OCI-M1 (cell line): ENCODE measurements at places on chromosomes 11 and 22.
A peak's percentile ranks its signal among the peaks of the same experiment; 100 is the strongest.

DNA sequence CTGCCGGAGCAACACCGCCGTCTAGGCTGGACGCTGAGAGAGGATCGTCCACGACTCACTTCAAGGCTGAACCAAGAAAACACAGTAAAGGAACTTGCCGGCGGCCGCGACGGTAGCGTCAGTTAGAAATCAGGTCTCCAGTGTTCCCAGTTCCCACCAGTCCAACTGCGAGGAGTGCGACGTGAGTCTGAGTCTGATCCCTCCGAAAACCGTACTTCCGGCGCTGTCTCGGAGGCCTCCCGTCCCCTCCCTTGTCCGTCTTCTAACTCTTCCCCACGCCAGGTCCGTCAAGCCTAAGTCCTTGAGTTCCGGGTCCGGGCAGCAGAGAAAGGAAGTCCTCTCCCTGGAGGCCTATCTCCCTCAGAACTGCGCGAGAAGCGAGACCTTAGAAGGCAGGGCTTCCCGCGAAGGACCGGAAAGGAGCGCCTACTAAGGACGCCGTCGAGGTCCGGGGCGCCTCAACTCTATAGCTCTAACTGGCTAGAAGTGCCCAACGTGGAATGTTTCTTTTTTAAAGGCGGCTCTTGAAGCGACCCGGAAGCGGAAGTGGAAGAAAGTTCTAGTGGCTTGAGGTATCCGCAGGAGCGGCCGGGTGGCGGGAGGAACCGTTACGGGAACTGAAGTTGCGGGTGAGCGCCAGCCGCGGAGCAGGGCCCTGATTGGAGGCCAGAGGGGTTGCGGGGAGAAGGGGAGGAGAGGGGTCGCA lies at the start of the genes BANF1 and EIF1AD:
TSS of gene BANF1 (plus strand) at position 562 of the 706 bp plus-strand sequence. CDS start 748 bp downstream, outside the sequence.
TSS of gene EIF1AD (minus strand) at position 216 of the 706 bp plus-strand sequence. CDS start 1,768 bp downstream, outside the sequence.
- peak; percentile 99 for DNase-seq

- DNase-seq = no peak
Measured at GRCh38 chr22:47645923-47646322, 883.5 kb downstream of the TBC1D22A start.

DNA sequence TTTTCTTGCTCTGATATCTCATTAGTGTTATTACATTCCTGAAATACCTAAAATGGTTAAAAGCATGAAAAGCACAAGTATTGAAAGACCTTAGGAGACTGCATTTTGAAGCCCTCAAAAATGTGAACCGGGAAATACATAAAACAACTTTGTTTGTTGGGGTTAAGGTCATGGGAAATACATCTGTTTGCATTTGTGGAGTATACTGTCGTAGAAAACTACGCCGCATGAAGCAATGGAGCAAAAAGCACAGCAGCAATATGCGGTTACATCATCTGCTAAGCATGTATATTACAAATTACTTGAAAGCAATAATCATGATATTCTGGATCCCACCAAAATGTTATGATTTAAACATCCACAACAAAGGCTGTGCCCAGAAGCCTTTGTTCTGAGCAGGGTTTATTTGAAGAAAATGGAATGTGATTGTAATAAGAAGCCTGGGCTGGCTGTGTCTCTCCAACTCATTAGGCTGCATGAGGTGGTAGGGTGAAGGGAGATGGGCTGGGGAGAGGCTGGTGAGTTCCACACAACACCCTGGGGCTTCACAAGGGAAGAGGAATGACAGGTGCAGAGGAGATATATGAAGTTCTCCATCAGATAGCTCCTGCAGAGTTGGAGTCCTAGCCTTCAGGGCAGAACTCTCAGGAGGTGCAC lies 64.7 kb upstream of the LIN7C start:
- no peak for DNase-seq

DNA sequence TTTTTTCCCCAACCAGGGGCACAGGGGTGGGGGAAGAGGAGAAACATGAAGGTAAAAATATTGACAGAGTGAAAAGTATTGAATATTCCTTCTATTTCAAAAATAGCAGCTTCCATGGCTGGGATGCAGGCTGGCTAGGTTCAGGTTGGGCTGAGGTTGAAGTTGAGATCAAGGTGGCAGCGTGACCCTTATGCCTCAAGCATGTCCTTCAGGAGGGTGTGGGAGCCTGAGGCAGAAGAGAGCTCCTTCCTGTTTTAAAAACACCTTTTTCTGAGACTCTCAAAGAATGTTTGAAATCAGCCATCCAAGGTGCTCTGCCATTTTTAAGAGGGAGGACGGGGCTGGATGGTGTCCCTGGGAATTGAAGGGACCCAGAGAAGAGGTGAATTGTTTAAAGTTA lies 29.5 kb downstream of the TIMP3 start:
- no peak for DNase-seq

GRCh38 chr11:46918788-46919513 lies 601 bp upstream of the LRP4 start:
- DNase-seq = no peak

DNA sequence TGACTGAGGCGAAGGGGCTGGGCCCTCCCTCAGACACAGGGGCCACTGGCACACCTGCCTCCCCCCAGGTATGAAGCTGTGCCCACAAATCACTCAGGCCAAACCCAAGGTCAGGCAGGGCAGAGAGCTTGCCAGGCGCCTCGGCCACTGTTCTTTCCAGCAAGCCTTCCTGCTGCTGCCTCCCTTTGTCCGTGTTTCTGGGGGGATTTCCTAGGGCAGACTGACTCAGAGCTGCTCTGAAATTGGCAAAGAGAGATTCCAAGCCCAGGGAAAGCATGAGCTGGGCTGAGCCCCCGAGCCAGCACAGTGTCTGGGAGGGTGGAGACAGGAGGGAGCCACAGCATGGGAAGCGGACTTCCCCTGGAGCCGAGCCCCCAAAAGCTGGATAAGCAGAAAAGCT lies 33.2 kb downstream of the PPP2R1B start:
- DNase-seq = no peak

DNA sequence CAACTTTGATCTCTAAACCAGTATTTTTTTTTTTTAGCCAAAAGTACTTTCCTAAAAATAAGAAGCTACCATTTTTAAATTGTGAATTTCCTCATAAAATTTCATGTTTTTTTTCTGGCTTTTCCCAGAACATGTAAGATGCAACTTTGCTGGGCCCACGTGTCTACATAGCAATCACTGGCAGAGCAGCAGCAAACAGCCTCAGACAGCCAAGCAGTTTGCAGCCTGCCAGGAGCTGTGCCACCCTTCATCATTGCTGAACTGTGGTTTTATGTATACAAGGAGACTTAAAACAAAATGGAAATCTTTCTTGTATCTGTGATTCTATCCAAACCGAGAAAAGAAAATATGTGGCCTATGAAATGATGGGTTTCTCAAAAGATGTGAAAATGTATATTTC lies 110.2 kb downstream of the GRIA4 start:
- DNase-seq = no peak

- DNase-seq = no peak
Measured at GRCh38 chr11:58059007-58059350, 28.2 kb downstream of the OR6Q1 start.

DNA sequence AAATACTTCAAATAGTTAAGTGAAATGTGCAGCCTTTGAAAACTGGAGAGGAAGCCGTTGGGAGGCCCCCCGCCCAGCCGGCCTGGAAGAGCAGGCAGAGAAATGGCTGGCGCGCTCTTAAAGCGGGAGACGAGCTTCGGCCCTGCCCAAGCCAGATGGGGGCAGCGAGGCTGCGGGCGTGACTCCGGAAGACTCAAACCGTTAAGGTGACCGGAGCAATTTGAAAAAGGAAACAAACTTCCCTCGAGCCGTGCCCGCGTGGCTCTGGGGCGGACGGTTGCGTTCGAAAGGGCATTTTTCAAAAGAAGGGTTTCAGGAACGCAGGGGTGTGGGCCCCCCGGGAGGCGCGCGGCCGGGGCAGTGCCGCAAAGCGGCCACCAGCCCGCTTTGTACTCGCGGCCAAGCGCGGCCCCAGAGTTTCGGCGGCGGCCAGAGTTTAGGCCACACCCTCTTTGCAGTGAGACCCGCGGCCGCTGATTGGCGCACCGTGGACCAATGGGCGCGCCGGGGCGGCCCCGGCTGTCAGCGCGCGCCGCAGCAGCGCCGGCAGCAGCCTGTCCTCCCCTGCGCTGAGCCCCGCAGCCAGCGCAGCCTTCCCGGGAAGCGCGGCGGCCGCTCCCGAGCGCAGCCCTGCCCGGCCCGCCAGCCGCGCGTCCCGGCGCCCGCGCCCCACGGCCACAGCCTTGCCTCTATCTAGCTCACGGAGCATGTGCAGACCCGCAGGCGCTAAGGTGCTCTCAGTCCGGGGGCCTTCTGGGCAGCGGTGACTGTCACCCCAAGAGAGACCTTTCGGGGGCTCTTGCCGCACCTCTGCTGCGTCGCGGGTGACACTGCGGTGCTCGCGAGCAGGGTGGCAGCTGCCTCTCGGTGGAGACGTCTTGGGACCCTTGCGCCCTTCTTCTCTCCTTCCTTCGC lies at the start of gene NAV2:
TSS of gene NAV2 (plus strand) at position 557 of the 915 bp plus-strand sequence. CDS start 859 bp downstream, outside the sequence.
- DNase-seq = peak; percentile 71

GRCh38 chr22:39343259-39344045 lies 6.3 kb upstream of the SYNGR1 start:
- peak; percentile 82 for DNase-seq

DNA sequence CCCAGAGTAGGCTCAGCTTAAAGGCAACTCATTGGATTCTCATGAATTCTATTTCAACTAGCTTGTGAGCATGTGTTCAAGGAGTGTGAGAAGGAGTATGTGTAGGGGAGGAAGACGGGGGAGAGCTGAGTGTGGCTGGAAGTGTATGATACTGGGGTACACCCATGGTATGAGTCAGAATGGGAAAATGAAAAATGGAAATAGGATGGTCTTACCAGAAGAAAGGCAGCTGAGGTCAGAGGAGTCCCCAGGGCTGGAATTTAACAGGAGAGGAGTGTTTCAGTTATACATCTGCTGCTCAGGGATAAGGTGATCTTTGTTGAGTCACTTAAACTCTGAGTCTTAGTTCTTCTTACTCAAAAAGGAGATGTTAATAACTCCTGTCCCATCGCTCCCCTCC lies 6.7 kb upstream of the ADAMTS15 start:
- no peak for DNase-seq

- peak; percentile 94 for DNase-seq
Measured at GRCh38 chr11:75896843-75897419, 81.9 kb downstream of the UVRAG start.

- no peak for DNase-seq
Measured at GRCh38 chr11:129985823-129986222, 16.8 kb downstream of the PRDM10 start.

DNA sequence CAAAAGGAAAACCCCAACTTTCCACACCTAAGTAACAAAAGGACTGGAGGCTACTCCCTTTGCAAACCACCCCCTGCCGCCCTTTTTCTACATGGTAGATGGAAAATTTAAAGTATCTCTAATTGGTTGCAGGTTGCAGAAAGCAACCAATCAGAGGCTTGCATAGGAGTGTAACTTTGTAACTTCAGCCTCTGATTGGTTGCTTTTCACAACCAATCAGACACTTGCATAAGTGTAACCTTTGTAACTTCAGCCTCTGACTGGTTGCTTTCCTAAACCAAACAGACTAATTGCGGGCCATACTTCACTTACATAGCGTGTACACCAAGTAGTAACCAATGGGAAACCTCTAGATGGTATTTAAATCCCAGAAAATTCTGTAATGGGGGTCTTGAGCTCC lies 16.8 kb upstream of the ACER3 start:
- DNase-seq = no peak

DNA sequence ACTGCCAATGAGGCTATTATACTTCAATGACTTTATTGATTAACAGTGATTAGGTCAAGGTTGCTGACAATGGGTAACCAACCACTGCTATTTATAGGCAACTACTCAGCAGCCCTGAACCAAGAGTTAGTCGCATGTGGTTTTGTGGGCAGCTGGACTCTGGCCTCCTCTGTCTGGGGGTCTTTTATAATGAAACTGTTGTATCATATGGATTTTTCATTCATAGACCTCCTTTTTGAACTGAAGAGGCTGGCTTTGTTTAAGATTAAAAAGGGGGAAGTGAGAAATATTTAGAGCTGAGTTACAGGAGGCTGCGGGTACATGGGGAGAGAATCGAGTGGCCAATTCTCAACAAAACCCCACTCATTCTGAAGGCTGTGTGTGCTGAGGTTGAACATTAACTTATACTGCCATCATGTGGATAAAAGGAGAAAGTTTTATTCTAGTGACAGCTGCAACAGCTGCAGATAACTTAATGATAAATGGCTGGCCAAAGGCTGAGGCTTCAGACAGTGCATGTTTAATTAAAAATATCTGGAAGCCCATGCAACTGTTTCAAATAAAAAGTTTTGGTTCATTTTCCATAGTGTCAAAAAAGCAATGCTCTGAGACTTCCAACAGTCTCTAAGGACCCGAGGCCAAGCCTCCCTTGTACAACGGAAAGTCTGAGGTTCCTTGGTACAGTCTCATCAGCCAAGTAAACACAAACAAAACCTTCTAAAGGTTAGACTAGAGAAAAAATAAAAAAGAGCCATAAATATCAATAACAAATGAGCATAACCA lies 682.6 kb downstream of the KCNA4 start:
- peak; percentile 64 for DNase-seq

DNA sequence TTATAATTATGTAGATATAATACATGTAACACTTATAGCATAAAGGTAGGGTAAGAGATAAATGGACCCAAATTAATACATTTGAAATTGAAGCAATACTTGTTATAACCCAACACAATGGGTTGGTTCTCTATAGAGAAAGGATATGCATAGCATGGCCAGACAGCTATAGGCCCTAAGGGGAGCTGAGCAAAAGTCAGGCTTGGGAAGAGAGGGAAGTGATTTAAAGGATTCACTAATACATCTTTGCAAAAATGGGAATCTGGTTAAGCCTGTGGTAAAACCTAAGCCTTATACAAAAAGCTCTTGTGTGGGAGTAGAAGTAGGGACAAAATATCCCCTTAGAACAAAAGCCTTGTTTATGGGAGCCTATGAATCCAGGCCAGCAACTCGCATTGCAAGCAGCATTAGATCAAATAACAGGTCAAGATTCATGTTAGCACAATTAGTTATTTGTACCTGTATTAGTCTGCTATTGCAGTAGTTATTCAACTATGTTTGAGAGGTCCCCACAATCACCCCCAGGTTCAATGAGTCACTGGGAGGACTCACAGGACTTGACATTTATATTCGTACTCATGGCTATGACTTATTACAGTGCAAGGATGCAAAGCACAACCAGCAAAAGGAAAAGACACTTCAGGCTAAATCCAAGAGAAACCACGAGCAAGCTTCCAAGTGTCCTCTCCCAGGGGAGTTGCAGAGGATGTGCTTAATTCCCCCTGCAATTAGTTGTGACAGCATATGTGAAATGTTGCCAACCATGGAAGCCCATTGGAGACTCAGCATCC lies 144.7 kb upstream of the LMO1 start:
- DNase-seq = no peak

DNA sequence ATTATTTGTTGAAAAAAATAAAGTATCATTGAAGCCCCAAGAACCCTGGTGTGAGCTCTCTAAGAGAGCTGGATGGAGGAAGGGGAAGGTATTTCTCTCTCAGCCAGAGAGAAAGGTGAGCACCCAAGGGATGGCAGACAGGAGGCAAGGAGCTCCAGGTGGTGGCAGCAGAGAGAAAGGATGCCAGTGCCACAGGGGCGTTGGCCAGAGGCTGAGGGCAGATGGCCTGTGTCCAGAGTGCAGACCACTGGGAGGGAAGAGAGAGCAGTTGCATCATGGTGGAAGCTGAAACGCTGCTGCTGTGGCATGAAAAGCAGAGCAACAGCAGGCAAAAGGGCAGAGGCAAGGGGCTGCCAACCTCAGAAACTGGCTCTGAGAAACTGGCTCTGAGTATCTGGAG lies 8.5 kb downstream of the SPON1 start:
- DNase-seq = peak; percentile 23
